ENCODE measurements at places on chromosomes 3 and 15.

GRCh38 chr3:11245827-11246662, 26.2 kb upstream of the ATG7 start:
- DNase-seq, result no peak

DNA sequence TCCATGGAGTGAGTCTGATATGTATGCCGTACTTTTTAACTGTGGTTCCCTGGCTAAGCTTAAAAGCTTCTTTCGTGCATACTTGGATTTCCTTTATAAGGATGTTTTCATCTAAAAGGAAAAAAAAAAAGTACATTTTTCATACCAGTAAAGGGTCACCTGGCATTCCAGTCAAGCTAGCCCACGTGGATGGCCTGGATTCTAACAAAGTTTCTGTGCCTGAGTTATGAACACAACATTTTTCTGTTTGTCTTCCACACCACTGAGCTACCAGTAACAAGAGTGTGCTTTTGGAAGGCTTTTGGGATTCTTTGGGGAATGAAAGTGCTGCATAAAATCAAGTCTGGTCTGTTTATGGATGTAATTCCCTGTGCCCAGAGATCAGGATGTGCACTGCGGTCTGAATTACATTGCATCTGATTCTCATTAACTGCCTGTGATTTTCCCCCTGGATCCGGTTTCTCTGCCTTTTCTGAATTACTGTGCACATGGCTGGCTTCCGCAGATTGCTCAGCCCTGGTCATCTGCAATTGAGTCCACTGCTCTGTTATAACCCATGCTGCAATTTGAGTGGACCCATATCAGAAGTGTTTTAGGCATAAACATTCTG, 38.2 kb upstream of the MAGI1 start:
- DNase-seq, result no peak

GRCh38 chr3:186614597-186615483, 2.0 kb downstream of the AHSG start:
- peak; percentile 55 for DNase-seq

GRCh38 chr3:31092748-31093589, 198.5 kb upstream of the GADL1 start:
- DNase-seq, result no peak

DNA sequence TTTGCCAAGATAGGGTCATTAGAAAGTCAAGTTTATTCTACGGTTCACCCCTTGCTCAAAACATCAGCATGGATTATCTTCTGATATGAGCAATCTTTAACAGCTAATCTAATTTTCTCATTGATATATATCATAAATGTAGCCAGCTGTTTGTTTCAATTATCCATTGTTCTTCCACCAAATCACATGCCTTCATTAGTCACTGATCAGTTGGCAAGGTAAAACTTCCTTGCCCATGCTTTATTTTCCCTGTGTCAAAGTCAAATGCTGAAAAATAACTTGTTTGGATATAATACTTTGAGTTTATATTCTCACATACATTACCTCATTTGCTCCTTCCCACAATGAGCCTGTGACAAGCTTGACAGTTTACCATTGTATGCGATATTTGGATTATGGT, 60.6 kb downstream of the DPH6 start:
- no peak for DNase-seq

DNA sequence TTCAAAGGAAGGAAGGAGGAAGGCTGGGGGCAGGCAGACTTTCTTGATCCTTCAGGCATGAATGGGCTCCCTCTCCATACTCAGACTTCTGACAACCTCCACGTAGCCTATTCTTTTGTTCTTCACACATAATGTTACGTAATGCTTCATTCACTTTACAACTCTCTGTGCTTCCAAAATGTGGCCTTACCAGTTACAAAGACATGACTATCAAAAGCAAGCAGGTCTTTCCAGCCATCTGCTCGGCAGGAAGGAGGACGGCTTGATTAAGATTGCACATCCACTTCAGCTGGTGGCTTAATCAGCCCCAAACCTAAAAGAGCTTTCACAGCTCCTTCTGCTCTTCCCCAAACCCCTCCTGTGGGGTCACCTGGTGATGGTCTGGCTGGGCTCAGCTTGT, 263.2 kb downstream of the XXYLT1 start:
- DNase-seq, result no peak

DNA sequence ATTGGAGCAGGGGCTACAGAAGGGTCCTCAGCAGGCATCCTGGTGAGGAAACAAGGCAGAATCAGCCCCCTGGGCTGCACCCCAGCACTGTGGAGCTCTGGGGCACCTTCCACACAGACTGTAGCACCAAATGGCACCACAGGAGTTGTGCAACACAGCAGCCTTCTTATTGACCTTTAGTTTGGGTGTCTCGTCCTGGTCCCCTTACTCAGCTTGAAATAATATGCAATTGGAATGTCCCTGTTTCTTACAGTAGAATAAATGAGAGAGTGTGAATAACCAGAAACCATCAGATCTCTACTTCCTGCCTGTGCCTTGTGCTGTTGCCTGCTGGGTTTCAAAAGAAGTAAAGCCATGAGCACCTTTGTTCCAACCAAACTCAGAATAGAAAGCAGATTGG, 44.5 kb downstream of the RPLP1 start:
- DNase-seq, result no peak

DNA sequence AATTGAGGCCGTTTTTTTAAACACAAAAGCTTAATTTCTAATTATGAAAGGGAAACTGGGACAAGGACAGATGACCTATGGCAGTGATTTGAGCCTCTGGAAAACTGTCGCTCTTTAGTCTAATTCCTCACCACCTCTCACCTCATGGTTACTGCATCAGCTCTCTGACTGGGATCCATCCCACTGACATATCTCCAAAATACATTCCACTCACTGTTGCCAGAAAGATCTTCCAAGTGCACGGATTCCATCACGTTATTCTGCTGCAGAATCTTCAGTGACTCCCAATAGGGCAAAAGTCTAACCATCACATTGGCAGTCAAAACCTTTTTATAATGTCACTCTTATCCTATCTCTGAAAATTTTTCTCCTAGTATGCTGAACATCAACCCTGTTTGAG, 132.3 kb upstream of the MB21D2 start:
- no peak for DNase-seq

DNA sequence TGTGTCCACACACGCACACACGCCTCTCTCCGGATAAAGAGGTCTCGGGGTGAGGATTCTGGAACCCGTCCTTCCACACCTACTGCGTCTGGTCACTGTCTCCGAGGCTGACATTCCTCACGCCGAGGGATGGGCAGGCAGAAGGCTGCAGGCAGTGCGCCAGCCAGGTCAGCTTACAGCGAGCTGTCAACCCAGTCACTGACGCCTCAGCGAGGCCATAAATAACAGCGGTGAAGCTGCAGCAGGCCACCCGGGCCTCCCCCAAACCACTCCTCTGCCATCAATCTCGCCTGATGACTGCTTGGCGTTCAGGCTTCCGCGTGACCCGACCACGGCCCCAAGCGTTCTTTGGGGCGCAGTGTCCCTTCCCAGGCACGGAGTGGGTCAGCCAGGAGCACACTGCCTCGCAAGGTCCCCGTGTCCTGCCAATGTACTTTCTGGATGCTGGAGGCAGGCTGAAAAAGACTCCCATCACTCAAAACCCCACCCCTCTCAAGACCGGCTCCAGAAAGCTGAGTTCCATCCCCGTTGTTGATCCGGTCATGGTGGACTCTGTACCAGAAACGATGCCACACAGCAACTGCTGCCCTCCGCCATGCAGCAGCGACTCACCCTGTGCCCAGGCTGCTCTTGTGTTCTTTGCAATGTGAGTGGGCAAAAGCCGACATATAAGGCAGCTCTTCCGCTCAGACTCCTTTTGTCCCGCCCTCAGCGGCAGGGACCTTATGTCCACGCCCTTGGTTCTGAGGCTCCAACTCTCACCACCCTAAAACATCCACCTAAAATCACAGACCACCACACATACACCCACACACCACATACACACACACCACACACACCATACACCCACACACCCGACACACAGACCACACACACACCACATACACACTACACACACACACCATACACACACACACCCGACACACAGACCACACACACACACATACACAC, 27.1 kb downstream of the CPN2 start:
- no peak for DNase-seq

DNA sequence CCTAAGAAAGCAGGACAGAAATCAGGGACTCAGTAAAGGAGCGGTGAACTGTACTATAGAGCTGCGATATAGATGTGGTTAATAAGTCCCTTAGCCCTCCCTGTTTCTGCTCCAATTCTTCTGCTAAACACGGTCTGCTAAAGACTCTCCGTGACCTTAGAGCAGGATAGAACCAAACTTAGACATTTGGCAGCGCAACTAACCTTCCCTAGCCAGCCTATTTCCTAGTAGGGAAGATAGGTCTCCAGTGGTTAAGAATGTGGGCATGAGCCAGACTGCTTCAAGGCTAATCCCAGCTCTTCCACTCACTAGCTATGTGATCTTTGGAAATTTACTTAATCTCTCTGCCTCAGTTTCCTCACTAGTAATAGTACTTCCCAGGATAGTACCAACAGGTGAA, 193.6 kb upstream of the IL12A start:
- DNase-seq, result no peak

DNA sequence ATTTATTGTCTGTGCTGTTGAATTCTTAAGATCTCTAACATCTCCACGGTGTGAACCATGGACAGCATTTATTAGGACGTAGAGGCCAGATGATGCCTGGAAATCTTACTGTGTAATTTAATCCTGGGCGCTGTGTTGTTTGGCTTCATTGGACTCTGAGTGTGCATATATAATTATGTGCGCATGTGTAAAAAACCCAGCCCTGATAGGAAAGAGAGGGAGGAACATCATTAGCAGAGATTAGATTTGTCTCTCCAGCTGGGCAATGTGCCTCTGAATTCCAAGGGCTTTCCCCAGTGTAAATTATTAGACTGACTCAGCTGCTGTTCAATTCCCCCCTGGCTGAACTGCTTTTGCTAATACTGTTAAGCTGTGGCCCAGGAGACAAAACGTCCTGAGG, 39.6 kb downstream of the MAP3K13 start:
- peak; percentile 65 for DNase-seq

GRCh38 chr3:192917404-192918274, at the start of gene MB21D2:
Gene MB21D2 (minus strand): TSS chr3:192917856. CDS start chr3:192917840, 16 bp downstream.
- DNase-seq, result peak; percentile 68

GRCh38 chr3:4297486-4297885, 5.7 kb upstream of the SETMAR start:
- DNase-seq, result no peak

Measured in NCI-H2029 (cell line).